Tibial nerve (tissue), 4 donors: ENCODE measurements at places on chromosomes 12 and 14. TPM values are rescaled to one million over a fixed set of nuclear protein-coding genes. Genes with fewer than 3 reads are reported as not detected.

OR11H12 gene
- not detected for total RNA-seq

DNA sequence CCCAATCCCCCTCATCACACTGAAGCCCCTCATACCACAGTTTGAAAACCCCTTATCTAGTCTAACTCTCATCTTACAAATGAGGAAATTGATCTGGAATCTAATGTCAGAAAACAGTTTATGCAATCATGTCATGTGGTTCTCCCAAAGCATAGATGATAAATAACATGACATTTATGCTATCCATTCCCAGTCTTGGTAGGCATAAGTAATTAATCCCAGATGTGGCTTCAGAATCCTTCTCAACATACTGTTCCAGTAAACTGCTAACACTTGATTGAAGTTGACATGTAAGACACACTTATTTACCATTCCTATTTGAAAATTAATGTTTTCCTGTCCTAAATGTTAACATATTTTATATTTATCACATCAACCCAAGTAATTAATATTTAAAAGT, 168.7 kb downstream of the GALC start:
- H3K27me3 ChIP-seq, result no peaks in the 10 kb centered on the region
- H3K36me3 ChIP-seq, result no peaks in the 10 kb centered on the region
- no peak overlapping the region for H3K27ac ChIP-seq
- H3K4me1 ChIP-seq, result no peaks in the 10 kb centered on the region
- no peak overlapping the region for H3K4me3 ChIP-seq
- no peak for DNase-seq

- H3K36me3 ChIP-seq, result no peaks in the 10 kb centered on the region
- no peaks in the 10 kb centered on the region for H3K4me1 ChIP-seq
- no peaks in the 10 kb centered on the region for H3K27me3 ChIP-seq
- no peak overlapping the region for H3K27ac ChIP-seq
Measured at GRCh38 chr14:37890095-37890494, 294.7 kb downstream of the TTC6 start.

GRCh38 chr12:38905480-38906351, at the start of gene CPNE8:
Gene CPNE8, minus strand, starts transcription at chr12:38905591. Its CDS starts 57 bp downstream, at chr12:38905534.
- no peaks in the 10 kb centered on the region for H3K36me3 ChIP-seq
- peak within 1 kb of the TSS; percentile 77 for H3K4me3 ChIP-seq
- DNase-seq, result peak; percentile 66

DNA sequence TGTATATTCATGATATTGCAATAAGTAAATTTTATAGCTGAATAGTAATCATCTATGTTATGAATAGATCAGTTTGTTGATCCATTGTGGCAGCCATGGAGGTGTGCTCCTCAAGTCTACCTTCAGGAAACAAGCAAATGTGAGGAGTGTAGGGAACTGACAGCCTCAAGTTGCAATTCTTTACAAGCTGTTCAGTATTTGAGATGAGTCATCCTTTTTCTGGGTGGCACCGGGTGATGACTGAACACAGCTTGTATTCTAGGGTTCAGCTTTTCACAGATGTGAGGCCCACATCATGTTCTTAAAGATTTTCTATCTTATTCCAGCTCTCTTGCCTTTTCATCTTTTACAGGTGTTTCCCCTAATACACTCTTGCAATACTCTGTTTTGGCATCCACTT, 452.4 kb downstream of the KCNH5 start:
- no peaks in the 10 kb centered on the region for H3K27me3 ChIP-seq
- H3K27ac ChIP-seq, result no peak overlapping the region
- no peaks in the 10 kb centered on the region for H3K4me1 ChIP-seq

- no peak overlapping the region for H3K4me3 ChIP-seq
- H3K36me3 ChIP-seq, result no peaks in the 10 kb centered on the region
- H3K27me3 ChIP-seq, result no peaks in the 10 kb centered on the region
- H3K4me1 ChIP-seq, result peaks cover 26% of the 10 kb centered on the region
Measured at GRCh38 chr14:68462683-68463082, 330.2 kb downstream of the ZFP36L1 start.
